ENCODE measurements at places on chromosomes 7 and 10.

DNA sequence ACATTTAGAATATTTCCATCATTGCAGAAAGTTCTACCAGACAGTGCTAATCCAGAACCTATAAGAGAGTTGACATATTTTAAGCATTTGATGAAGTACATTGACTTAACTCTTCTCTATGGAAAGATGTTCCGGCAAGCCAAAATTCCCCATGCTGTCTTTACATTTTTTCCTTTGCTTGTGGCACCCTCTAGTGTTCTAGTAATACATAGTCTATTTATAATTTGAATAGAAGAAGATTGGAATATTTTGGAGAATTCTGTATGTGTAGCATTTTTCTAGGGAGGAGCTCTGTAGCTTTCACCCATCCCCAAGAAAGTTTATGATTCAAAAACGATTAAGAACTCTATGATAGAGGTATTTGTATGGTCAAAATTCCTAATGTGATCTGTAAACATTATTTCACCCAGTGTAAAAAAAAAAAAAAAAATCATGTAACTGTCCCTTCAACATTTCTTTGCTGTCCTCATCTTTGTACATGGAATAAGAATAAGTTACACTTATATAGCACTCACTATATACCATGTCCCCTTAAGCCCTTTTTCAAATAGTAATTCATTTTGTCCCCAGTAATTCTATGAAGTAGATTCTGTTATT is 33.2 kb downstream of the NRF1 start:
- peak; percentile 66 for DNase-seq

- no peak for DNase-seq
Observed at GRCh38 chr7:140051820-140052219, 10.9 kb downstream of the PARP12 start.

- peak; percentile 8 for DNase-seq
Observed at GRCh38 chr10:103120977-103121735, 71.9 kb downstream of the NT5C2 start.

DNA sequence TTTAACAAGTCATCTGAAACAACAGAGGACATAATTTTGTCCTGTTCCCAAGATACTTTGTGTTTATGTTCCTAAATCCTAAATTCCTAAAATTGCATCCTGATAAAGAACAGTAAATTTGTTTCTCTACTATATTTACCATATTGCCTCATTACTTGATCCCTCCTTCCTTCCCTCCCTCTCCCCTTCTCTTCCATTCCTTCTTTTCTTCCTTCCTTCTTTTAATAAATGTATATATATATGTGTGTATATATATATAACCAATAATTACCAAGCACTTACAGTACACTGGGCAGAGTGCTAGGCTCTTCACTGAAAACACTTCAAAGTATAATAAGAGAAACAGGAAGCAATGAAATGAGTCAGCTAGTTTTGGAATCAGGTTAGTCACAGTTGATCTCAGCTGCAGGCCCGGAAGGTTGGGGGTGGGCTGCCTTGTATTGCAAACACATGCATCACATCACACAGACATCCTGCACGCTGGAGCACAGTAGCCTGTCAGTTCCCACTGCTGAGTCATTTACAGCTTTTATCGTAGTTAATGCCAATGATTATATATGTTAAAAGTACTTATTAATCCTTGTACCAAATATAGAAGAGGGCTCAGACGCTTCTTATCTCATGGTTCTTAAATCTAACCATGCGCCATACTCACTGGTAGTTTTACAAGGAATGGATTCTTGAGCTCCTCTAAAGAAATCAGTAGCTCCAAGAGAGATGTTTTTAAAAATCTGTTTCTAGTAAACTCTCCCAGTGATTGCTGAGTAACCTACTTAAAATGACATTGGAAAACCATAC is 551.7 kb downstream of the GRM8 start:
- peak; percentile 34 for DNase-seq

DNA sequence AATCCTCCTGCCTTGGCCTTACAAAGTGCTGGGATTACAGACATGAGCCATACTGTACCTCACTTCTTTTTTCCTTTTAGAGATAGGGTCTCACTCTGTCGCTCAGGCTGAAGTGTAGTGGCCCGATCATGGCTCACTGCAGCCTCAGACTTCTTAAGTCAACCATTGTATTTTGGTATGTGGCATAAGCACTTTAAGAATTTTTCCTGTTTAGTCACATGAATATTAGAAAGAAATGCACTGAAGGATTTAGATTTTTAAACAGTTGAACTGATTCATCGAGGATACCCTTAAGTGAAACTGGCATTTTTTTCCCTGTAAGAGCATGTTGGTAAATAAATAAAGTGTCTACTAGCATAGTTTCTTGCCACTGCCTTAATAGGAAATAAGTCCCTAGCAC is 319.3 kb upstream of the CACNA2D1 start:
- no peak for DNase-seq

- DNase-seq: no peak
Observed at GRCh38 chr7:138903186-138903820, 77.9 kb downstream of the KIAA1549 start.

GRCh38 chr7:157676456-157677255 is 339.9 kb downstream of the DNAJB6 start:
- DNase-seq: no peak

GRCh38 chr7:108190891-108191290 is 60.7 kb upstream of the LAMB4 start:
- DNase-seq: no peak

GRCh38 chr7:132450696-132451095 is 125.6 kb downstream of the PLXNA4 start:
- no peak for DNase-seq

DNA sequence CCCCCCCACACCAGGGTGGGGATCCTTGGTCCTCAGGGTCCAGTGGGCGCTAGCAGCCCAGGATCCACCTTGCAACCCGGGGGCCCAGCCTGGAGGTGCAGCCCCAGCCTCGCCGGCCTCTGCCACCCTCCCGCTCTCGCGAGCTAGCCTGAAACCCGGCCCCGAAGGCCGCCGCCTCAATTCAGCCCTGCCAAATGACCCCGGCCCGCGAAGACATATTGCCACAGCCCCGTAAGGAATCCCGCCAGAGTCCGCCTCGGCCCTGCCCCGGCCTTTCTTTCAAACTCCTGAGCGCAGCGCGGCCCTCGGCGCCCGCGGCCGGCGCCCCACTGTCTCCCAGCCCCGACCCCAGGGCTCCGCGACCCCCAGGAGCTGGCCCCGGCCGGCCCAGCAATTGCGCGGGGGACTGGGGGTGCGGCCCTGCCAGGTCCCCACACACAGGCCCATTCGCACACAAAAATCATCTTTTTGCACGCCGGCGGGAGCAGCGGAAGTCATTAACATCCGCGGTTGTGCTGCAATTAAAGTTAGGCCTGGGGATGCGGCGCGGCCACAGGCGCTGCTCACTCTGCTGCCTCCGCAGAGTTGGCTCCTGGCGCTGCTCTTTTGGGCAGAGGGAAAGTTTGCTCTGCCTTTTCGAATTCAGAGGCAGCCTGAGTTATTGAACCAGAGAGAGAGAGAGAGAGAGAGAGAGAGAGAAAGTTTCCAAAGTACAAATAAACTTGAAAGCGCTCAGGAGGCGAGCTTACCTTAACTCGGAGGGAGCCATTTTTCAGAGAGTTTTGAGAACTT is 4.0 kb downstream of the HOXA5 start:
- DNase-seq: no peak

DNA sequence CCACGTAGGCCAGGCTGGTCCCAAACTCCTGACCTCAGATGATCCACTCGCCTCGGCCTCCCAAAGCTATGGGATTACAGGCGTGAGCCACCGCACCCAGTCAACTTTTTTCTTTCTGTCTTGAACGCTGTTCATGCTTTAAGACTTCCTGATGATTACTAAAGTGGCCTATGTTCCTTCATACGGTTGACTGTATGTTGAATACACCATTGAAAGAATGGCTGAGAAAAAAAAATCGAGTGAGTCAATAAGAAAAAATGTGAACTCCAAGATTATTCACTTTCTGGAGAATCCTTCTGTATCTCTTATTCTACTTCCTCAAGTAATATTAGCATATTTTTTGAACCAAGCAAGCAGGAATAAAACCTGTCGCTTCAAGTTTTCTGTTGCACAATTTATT is 955.0 kb downstream of the GATA3 start:
- DNase-seq: no peak

GRCh38 chr7:54856856-54857255 is 97.8 kb upstream of the SEC61G start:
- no peak for DNase-seq

DNA sequence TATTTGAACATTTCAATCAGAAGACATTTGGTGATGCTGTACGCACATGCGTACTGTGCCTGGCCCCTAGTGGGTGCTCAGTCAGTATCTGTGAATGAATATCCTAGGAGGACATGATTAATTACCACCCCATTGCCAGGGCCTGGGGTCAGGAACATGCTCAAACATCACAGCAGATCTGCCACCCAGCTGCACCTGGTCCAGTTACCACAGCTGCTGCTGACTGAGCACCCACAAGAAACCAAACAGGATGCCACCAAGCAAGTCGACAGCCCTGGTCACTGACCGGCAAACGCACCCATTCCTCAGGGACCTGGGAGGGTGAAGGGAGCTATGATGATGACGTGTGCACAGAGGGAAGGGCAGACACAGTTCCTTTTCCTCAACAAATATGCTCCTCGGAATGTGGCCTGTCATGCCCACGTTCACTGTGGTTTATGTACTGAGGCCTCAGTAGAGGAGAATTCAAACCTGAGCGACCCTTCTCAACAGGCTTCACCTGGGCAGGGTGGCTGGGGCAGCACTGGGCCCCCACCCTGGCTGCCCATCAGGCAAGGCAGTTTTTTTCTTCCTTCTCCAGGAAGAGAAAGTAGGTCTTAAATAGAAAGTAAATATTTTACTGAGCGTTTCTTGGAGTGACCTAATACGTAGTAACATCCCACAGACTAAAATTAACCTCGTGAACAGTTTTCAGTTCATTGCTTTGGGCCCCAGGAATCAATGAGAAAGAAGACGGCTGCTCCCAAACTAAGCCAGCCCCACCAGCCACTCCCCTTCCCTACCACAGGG is 13.4 kb downstream of the CTBP2 start:
- no peak for DNase-seq

GRCh38 chr10:122515588-122516231 is 44.8 kb upstream of the DMBT1 start:
- DNase-seq: no peak

DNA sequence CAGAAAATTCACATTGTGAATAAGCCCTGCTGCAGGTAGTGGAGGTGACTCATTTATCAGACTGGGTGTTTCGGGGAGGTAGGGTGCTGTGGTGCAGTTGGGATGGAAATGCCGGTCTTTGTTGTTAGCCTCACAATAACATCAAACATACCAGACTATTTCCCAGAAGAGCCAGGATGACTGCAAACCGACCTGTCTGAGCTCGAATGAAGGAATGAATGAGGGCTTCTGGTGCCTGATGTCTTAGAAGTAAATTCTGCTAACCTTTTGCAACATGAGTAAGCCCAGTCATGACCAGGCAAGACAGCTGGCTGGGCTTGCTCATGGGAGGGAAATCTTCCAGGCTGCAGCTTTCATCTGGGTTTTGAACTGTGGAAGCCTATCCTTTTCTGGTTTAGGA is 2.4 kb upstream of the VDAC2 start:
- no peak for DNase-seq

- no peak for DNase-seq
Observed at GRCh38 chr7:70752794-70753241, 379.1 kb upstream of the GALNT17 start.

GRCh38 chr7:158444501-158445420 is 142.9 kb downstream of the PTPRN2 start:
- no peak for DNase-seq

DNA sequence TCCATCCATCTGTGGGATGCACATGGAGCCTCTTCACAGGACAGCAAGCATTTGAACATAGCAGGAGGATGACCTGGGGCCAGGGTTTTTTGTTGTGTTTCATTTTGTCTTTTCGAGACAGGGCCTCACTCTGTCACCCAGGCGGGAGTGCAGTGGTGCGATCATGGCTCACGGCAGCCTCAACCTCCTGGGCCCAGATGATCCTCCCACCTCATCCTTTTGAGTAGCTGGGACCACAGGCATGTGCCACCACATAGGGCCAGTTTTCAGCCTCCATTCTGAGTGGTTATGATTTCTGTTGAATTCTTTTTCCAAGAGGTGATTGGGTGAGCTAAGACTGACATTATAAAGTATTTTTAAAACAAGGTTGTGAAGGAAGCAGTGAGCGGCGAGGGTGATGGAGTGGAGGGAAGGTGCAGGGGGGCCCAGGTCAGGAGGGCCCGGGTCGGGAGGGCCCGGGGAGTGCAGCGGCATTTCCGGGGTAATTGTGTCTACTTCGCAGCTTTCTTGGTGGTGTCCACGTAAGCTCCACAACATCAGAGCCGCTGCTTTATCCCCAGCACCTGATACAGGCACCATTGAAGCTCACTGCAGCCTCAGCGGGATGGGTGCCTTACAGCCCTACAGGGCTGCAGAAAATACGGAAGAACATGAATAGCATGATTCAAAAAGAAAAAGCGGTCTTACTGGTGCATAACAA is 12.0 kb upstream of the LARP4B start:
- no peak for DNase-seq

DNA sequence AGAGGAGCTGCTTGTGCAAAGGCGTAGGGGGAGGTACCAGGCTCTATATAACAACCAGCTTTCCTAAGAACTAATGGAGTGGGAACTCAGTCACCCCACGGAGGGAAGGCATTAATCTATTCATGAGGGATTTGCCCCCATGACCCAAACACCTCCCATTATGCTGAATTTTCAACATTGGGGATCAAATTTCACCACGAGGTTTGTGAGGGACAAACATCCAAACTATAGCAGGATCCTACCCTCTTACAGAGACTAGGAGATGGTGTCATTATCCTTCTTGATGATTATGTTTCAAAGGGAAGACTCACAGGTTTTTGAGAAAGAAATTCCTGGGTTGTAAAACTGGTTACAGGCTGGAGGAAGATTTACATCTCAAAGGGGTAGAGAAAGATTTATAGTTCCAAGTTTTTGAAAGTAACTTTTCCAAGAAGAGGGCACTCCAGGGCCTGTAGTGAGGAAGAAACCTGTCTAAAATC is 295.0 kb upstream of the DKK1 start:
- no peak for DNase-seq

DNA sequence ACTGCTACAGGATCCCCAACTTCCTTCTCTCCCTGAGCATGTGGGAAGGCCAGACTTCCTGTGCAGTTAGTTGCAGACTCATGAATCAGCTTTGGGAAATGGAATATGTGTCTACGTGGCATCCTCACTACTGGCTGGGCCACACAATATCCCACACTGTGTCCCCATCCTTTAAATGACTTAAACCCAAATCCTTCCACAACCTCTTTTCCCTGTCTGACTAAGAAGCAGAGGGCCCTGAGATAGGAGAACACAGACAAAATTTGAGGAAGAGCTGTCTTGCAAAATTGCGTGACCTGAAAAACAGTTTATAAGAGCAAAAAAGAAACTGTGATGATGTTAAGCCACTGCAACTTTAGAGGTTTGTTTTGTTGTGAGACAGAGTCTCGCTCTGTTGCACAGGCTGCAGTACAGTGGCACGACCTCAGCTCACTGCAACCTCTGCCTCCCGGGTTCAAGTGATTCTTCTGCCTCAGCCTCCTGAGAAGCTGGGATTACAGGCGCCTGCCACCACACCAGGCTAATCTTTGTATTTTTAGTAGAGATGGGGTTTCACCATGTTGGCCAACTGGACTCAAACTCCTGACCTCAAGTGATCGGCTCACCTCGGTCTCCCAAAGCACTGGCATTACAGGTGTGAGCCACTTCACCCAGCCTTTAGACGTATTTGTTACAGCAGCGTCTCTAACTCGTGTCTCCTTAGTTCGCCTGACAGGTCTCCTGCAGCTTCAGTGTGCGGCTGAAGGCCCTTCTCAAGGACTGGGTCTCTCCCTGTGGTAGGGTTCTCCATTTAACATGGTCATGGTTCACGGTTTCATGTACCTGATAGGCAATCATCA is 46.9 kb upstream of the SFMBT2 start:
- no peak for DNase-seq
